ENCODE measurements at places on chromosomes 5 and 9.

DNA sequence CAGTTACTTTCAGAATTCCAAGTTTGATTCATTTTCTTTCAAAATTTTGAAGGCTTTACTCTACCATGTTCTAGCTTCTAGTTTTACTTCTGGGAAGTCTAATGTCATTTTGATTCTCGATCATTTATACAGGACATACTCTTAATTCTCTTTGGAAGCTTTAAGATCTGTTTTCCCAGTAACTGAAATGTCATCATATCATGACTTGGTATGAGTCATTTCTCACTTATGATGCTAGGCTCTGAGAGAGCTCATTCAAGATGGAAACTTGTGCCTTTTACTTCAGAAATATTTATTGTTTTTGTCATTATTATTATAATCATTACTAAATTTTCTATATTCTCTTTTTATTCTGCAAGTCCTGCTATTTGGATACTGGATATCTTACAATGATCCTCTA, 222.3 kb downstream of the PARP8 start:
- DNase-seq: no peak

- no peak for DNase-seq
Measured at GRCh38 chr9:71037521-71037920, 83.9 kb downstream of the TRPM3 start.

DNA sequence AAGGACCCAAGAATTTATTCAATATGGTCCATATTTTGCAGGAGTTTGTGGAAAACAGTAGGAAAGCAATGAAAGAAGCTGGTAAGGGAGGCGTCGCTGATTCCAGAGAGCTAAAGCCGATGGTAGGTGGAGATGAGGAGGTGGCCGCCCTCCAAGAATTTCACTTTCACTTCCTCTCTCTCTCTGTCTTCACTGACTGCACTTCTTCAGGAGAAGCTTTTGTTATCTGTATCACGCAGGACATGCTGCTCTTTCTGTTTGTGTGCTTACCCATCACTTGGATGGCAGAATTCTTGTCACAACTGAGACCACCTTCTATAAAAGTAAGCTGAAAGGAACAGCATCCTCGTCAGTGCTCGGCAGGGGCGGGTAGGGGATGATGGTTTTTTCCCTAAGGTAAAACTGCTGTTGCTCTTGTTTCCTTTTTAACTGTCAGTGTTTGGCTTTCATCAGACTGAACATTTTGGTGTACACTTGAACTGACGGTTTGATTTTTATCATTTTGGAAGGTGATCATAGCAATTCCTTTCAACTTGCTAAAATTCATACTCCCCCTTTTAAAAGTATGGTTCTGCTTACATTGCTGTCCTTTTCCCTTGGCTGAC, 62.4 kb upstream of the FSD1L start:
- DNase-seq: no peak

DNA sequence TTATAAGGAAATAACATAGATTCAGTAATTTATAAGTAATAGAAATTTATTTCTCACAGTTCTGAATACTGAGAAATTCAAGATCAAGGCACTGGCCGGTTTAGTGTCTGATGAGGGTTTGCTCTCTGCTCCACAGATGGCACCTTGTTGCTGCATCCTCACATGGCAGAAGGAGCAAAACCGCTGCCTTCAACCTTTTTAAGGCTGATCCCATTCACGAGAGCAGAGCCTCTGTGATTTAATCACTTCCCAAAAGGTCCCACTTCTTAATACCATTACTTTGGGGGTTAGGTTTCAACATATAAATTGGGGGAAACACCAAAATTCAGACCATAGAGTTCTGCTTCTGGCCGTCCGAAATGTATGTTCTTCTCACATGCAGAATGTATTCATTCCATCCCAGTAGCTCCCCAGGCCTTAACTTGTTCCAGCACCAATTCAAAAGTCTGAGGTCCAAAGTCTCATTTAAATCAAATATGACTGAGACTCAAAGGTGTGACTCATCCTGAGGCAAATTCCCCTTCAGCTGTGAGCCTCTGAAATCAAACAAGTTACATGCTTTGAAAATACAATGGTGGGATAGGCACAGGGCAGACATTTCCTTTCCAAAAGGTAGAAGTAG, 30.6 kb downstream of the BAAT start:
- DNase-seq: no peak

DNA sequence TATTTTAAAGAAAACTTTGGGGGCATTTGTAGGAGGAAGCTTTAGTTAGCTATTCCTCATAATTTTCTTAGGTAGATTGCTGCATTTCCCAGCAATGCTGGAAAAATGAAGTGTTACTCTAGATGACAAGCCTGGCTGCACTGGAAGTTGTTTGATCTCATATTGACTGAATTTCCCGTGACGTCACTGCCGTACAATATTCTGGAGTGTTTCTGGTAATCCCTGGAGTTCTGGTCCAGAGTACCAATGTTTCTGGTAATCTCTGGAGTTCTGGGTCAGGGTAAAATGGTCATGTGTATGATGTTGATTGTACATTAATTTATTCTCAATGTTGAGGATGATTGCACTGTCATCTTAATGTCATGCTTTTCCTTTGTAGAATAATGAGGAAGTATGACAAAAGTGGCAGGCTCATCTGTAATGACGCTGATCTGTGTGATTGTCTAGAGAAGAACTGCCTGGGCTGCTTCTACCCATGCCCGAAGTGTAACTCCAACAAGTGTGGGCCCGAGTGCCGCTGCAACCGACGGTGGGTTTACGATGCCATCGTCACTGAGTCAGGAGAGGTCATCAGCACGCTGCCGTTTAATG, 26.2 kb downstream of the ARL14EPL start:
- DNase-seq: no peak

- peak; percentile 56 for DNase-seq
Measured at GRCh38 chr9:86099701-86100364, 475 bp upstream of the GOLM1 start.

GRCh38 chr9:101792475-101792874, 54.0 kb upstream of the GRIN3A start:
- DNase-seq: no peak

DNA sequence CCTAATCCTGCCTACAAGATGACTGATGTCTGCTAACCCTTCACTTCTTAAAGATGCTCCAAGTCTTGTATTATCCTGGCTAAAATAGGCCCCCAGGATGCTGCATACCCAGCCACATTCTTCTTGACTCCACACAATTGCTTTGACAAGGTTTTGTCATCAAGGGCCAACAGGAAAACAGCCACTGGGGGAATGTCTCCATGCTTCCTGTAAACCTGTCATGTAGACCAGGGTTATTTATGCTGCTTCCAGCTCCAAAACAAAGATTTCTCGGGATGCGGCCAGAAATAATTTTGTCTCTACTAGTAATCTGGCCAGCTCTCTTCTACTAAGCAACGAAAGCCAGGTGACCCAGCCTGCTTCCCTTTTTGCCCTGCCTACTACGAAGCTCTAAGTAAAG, 53.8 kb downstream of the SHB start:
- peak; percentile 47 for DNase-seq

DNA sequence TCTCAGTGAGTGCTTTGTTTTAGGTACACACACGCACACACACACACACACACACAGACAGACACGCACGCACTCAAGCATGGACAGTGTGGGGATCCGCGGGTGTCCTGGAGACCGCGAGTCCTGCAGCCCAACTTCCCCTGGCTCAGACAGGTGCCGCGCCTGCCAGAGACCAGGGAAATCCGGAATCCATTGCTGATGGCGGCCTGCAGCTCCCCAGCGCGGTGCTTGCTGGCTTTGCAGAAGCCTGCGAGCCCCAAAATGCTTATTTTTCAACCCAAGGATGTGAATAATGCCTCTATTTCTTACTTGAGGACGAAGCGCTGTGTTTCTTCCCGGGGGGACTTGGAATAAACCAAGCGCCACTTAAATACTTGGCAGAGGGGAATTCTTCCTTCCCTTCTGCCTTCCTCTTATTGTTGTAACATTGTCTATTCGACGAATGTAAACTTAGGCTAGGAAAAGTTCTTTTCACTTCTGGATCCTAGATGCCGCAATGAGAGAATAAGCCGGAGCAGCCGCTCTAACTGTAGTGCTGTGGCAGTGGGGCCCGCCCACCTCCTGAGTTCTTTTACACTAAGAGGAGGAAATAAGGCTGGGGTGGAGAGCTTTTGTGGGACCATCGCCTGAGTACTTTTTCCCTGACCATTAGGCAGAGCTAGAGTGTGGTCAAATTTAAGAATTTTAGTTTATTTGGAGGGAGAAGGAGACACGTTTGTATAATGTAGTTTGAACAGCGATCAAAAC, 802 bp downstream of the ITGA2 start:
- peak; percentile 43 for DNase-seq

DNA sequence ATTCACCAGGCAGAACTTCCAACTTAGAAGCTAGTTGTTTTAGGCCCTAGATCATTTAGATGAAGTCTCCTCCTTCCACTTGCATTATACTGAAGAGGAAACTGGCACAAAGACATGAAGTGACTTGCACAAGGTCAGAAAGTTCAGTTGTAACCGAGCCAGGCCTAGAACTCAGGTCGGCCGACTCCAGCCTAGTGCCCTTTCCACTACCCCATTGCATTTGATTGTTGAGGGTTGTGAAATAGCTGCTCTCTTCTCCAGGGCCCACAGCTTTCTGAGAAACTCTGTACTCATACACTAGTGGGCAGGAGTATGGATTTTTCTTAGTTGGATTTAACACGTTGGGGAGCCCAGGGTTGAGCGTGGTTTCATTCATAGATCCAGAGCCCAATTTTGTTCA, 5.6 kb downstream of the ZNF462 start:
- no peak for DNase-seq

GRCh38 chr9:93869088-93869487, 86.1 kb downstream of the BARX1 start:
- DNase-seq: no peak
